ENCODE measurements at places on chromosomes 7 and 10.

GRCh38 chr7:157295338-157295737 lies 41.5 kb upstream of the DNAJB6 start:
- no peak for DNase-seq

DNA sequence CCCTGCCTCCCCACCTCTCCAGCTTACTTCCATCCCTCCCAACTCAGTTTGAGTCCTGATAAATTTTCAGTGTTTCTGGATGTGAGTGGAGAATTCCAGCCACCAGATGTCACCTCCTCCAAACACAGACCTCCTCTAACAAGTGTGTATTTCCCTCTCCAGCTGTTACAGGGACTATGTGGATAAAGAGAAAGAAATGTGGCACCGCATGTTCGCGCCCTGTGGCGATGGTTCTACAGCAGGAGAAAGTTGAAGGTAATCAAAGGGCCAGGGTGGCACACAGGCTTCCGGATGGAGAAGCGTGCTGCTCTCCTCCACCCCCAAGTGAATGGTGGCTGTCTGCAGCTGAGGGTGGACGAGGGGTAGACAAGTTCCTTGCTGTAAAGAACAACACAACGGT lies 14.7 kb downstream of the FKBP6 start:
- DNase-seq: no peak

- DNase-seq: no peak
These were observed 276.8 kb upstream of the RNF32 start for GRCh38 chr7:156363751-156364150.

GRCh38 chr10:35364808-35365207 lies 28.5 kb downstream of the CCNY start:
- DNase-seq: no peak

GRCh38 chr7:102810916-102811315 lies 62.1 kb downstream of the FAM185A start:
- no peak for DNase-seq

DNA sequence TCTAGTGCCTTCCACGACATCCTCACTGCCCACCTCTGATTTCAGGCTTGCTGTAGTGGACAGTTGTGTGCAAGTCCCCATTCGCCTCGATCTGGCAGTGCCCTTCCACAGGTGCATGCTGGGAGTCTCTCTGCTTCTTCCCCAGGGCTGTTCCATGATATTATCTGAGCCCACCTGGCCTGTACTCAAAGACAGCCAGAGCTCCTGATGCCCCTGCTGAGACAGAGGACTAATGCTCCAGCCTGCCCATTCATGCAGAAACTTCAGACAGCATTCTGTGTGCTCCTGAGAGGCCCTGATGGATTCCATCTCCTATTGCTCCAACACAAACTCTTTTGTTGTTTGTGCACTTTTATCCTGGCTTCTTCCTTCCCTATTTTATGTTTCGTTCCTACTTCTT lies 164.8 kb upstream of the PRSS58 start:
- DNase-seq: no peak

- DNase-seq: no peak
These were observed at the start of gene BEND7 for GRCh38 chr10:13528875-13529713. Gene BEND7 (minus strand): TSS chr10:13529014. CDS start chr10:13528533, 481 bp downstream.
